ENCODE measurements at places on chromosomes 13 and 19. TPM values are rescaled to one million over a fixed set of nuclear protein-coding genes. Genes with fewer than 3 reads are reported as not detected.

CEACAM18 gene
- total RNA-seq, result not detected

IGFL3 gene
- total RNA-seq, result not detected

FARP1 gene
- total RNA-seq, result 229 TPM

LHB gene
- not detected for total RNA-seq

FFAR1 gene
- total RNA-seq, result not detected

NKPD1 gene
- total RNA-seq, result 0.09 TPM

MCEMP1 gene
- 0.38 TPM for total RNA-seq

SLC25A41 gene
- 0.28 TPM for total RNA-seq
